ENCODE measurements at places on chromosomes 7 and 10.

GRCh38 chr7:26593393-26593792 lies 271.0 kb downstream of the SKAP2 start:
- no peak for DNase-seq

GRCh38 chr10:73310475-73310874 lies 48.2 kb downstream of the CFAP70 start:
- DNase-seq: no peak

- no peak for DNase-seq
Observed at GRCh38 chr7:139481364-139481763, 2.1 kb downstream of the KLRG2 start.

DNA sequence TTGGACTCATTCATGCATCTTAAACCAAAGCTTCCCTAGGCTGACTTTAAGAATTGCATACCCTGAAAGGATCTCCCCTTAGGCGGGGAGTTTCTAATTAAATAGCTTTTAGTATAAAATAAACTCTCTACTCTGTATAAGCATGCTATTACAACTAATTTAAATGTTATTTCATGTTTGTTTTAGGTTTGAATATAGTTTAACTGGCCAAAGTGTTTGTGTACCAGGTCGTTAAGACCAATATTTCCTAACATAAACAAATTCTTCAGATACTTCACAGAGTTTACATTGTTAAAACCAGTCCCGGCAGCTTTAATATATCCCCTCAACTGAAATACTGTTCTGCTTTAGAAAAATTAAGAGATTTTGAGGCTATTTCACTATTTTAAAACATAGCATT lies 2.3 kb downstream of the GLI3 start:
- DNase-seq: no peak

DNA sequence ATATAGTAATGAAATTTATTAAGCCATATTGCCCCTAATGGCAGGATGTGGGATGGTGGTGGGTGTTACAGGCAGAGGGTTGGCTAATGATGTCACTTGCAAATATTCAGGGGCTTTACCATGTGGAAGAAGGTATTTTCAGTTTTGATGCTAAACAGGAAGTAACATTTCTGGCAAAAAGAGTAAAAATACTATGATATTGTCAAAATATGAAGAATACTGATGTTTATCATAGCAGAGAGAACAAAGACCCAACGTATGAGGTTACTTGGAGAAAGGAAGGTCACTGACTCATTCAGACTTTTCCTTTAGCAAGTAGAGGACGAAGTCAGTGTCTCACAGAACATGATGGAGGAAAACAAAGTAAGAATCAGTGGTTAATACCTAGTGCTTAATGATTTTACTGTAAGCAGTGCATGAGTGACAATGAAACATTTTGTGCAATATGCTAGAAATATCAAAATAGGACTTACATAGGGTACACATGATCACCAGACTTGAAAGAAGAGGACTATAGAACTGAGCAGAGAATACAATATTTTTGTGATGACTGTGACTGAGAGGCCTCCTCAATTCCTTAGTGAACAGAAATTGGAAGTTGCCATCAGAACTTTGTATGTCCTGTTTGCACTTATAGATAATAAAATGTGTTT lies 89.7 kb upstream of the STEAP4 start:
- DNase-seq: no peak

GRCh38 chr7:38813768-38814167 lies 95.2 kb downstream of the VPS41 start:
- DNase-seq: no peak

DNA sequence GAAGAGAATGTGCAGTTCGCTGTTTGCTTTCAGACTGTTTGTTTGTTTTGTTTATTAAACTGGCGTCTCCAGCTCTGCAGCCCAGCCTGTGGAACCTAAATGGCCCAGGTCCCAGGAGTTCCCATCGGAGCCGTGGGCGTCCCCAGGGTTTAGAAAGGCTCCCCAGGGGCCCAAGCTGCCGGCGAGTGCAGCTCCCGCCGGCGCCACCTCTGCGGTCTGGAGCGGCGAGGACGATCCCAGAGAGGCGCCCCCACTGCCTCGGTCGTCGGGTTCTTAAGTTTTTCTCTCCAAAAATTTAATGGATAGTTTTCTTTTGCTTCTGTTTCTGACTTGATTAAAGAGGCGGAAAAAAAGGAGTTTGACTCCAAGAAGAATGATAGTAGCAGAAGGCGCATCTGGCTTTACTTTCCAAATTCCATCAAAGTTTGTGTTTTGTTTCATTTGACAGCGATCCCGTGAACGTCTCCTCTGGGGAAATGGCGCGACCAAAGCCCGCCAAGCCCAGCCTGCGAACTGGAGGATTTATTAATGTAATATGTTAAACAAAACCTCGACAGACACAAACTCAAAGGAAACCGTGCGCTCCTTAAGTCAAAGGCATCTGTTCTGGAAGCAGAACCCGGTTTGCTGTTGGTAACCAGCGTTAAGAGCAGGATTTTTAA lies 718 bp upstream of the FZD1 start:
- no peak for DNase-seq

- DNase-seq: no peak
Observed at GRCh38 chr10:34206078-34206934, 608.8 kb downstream of the PARD3 start.

GRCh38 chr7:95996174-95996573 lies 223.8 kb downstream of the DYNC1I1 start:
- no peak for DNase-seq

DNA sequence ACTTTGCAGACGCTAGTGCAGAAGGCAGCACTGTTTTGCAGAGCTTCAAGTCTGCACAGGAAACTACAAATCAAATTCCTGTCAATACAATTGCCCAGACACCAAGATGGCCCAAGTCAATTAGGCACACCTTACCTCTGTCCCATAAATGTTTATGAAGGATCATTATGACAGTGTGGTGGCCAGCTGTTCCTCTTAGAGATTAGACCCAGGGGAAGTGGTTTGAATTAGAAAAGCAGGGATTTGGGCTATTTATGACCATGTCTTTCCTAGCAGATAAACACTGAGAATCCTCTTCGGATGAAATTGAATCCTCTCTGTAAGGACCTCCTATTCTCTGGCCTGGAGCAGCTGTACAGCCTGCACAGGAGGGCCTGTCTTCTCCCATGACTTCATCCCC lies 9.9 kb upstream of the NEUROG3 start:
- no peak for DNase-seq

DNA sequence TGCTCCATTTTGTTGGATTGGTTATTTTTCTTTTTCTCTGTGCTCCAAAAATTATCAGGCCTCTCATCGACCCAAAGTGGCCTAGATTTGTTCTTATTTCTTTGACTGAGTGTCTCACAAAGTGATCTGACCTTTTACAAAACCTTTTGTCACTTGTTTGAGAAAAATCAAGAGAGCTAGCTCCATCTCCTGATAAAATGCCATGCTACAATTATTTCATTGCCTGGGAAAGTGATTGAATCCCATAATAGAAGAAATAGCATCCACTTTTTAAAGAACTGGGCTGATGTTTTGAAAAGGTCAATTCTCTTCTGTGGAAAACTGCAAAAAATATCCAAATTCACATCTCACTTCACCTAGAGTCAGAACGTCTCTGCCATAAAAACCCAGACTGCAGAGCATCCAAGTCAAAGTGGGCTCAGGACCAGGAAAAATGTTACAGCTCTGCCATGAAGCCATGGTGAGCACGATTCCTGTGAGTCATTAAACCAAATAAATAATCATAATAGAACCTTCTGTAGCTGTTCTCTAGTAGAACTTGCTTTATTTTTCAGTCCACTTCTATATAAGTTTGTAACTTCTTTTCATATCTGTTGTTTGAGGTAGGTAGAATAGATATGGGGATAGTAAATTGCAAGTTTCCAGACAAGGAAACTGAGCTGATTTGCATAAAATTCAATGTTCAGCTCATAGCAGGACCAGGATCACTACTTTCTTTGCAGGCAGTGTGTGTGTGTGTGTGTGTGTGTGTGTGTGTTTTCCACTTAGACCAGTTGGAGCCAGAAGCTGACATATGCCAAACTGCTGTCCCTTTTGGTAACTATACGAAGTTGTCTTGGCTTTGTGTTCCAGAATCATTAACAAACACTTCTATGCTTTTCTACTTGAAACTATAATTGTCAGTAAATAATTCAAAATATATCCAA lies 632.5 kb upstream of the ANKRD30A start:
- no peak for DNase-seq

DNA sequence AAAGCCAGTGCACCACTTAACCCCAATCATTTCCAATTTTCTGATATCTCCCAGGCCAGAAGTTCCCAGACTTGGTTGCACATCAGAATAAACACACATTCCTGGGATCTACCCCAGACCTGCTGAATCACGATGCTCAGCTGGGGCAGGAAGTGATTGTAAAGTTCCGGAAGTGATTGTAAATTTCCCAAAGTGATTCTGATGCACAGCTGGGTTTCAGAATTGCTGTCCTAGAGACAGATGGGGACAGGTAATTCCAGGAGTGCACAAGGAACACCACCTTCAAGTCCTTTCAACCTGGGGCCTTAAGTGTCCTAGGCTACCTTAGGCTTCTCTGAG lies 104.2 kb upstream of the EEPD1 start:
- no peak for DNase-seq

DNA sequence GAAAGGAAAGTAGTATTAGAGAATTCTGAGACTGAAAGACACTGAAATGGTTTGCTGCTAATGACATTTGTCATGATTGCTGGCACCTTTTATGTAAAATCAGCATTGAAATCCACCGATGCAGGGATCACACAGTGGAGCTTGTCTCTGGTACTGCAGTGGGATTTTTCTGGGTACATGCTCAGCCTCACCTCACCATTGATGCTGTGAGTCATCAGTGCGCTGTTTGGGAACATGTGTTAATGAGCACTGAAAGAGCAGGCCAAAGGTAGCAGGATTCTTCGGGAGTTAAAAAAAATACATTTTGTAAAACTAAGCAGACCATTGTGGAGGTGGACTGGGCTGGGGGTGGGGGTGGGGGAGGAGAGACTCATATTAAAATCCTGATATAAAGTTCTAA lies 174.9 kb downstream of the CREB5 start:
- DNase-seq: no peak

DNA sequence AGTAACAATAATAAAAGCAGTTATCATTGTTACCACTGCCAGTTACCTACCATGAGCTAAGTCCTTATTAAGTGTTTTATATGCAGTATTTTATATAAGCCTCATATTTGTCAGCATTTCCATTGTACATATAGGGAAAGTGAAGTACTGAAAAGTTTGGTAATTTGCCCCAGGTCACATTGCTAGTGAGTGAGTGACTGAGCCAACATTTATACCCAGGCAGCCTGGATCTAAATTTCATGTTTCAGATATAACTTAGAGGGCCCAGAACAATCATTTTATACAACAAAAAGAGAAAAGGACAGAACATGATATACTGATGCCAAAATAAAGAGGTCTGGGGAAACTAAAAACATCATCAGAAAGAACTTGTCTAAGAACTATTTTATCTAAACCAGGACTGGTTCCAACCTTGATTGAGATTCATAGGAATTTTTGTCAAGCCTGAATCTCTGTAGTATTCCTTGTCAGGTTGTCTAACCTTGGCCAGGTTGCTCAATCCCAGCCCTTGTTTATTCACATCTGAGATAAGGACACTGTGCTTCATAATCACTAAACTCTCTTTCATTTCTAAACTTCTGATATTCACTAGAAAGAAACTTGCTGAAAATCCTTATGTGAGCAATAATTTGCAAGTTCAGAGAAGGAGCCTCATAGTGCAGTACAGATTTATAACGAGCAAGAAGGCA lies 308.2 kb downstream of the IPMK start:
- DNase-seq: no peak

DNA sequence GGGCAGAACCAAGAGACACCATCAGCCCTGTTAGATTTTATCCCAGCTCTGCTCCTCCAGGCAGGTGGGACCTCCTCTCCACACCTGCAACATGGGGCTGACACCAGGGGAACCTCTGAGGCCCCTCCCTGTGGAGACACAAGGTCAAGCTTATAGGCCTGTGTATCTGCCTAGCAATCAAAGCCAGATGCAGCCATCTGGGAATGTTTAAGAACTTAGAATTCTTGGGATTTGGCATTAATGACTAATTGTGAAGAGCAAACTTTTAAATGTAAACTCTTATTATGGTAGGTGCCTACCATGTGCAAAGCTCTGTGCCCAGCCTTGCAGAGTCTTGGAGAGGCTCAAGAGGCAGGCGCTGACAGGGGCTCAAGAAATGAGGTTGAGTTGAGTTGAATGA lies 52.1 kb downstream of the TBATA start:
- no peak for DNase-seq

GRCh38 chr10:100802607-100803006 lies 57.2 kb downstream of the PAX2 start:
- DNase-seq: no peak

GRCh38 chr10:123496375-123496774 lies 169.8 kb upstream of the GPR26 start:
- no peak for DNase-seq

DNA sequence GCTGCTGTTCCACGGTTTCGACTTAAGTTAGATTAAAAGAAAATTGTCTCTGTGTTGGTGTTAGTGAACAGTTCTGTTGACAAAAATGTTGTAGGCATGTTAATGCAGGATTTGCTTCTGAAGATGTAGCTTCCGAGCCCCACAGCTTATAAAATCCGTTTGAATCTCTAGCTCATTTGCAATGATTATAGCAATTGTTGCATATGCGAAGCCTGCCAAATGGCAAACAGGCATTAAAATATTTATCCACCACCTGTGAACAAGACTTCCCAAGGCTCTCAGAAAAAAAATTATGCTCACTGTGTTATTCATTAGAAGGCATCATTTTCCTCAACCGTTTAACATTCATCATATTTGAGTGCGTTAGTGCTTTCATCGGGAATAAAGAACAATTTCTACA lies 14.3 kb downstream of the CFAP58 start:
- no peak for DNase-seq

DNA sequence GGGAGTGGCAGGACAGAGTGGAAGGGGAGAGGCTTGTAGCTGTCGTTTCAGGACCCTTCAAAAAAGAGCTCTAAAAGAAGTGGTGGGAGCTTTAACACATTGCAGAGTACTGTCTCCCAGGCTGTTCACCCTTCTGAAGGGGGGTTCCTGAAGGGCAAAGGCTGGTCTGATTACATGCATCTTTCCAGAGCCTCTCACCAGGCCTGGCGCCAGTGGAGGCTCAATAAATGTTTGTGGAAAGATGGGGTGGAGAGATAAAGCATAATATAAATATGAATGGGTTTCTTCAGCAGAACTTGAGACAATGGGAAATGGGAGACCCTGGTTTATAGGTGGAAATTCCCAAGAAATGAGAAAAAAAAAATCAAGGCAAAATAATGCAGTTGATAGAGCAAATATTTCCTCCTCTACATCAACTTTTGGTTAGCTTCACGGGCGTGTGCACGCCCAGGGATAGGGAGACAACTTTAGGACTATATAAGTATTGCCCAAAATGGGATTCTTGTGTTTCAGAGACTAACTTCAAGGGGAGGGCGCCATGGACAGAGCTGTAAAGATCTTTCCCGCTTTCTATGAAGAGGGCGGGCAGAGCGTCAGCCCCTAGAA lies 613 bp upstream of the BUB3 start:
- no peak for DNase-seq

DNA sequence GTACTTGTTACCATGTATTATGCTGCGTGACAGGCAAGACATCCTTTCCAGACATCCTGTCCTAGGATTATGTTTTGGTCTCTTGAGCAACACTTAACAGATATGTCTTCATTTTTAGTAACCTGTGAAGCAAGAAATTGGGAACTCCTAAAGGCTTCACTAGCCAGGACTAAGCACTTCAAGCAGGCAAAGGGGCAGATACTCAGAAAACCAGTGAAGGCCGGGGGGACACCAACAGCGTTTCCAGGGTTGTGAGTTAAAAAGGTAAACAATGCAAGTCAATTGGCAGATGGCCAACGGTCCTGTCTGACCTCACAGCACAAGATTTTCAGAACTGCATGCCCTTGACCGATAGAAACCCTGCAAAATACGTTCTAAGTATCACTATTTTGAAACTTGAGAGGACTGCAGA lies 77.6 kb upstream of the SFMBT2 start:
- no peak for DNase-seq
